Fibroblast of skin of left biceps (primary cell): ENCODE measurements at places on chromosomes 1 and 21.

DNA sequence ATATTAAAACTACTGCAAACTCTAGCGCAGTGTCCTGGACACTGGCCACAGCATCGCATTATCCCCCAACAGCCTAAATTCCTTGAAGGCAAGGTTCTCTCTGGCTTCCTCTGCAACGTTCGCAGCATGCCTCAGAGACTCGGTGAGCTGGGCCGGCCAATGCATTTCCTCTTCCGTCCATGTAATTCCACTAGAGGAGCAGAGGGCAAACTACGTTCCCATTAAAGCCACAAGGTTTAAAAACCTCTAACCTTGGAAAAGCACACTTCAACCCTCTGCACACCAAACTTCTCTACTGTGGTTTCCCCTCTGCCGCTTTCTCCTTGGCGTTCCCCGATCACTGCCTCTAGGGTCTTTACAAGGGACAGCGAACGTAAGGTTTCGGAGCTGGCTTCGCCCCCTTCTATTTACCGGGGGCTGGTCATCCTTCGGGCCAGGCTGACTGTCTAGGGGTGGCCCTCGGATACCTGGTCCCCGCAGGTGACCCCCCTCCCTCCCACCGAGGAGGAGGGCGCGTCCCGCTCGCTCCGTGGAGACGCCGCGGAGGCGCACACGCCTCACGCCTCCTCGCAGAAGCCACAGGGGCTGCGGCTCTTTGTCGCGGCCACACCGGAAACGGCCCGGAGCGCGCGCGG lies 456 bp upstream of the SMYD2 start:
- no peak for DNase-seq

DNA sequence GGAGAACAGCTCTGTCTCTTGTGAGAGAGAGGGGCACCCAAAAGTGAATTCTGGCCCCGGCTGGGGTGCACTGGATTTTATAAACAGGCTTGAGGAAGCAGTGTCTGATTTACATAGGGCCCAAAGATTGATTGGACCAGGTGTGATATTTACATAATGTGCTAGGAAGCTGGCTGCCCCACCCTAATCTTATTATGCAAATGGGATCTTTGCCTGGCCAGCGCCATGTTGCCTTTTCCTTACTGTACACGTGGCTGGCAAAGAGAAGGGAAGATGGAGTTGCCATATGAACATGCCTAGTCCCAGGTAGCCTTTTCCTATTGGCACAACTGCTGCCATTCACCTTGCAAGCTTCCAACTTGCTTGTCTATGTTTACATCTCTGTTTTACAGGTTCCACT lies 29.0 kb upstream of the CFHR4 start:
- no peak for DNase-seq

DNA sequence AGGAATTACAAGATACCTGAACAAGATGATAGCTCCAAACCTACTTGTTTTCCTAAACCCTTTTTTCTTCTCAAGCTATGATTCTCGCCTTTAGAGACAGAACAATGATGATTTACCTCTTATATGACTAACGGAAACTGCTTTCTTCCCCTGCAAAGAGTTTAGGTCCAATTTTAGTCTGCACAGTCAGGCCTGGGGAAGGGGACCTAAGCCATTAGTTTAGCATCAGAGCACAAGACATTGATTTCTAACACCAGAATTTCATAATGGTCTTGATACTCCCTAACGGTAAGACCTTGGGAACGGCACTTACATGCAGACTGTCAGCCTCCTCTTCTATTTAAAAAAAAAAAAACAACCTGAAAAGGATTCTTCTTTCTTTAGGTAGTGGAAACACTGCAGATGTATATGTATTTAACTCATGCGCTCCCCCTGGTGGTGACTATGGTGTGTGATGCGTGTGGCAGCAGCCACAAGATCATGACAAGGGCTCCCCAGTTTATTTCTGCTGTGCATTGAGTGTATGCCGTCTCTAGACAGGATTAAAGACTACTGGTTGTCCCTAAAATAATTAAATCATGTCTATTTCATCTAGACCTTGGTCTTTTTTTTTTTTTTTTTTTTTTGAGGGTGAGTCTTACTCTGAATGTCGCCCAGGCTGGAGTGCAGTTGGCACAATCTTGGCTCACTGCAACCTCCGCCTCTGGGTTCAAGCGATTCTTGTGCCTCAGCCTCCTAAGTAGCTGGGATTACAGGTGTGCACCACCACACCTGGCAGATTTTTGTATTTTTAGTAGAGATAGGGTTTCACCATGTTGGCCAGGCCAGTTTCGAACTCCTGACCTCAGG lies 37.3 kb upstream of the TMEM222 start:
- peak; percentile 20 for DNase-seq

DNA sequence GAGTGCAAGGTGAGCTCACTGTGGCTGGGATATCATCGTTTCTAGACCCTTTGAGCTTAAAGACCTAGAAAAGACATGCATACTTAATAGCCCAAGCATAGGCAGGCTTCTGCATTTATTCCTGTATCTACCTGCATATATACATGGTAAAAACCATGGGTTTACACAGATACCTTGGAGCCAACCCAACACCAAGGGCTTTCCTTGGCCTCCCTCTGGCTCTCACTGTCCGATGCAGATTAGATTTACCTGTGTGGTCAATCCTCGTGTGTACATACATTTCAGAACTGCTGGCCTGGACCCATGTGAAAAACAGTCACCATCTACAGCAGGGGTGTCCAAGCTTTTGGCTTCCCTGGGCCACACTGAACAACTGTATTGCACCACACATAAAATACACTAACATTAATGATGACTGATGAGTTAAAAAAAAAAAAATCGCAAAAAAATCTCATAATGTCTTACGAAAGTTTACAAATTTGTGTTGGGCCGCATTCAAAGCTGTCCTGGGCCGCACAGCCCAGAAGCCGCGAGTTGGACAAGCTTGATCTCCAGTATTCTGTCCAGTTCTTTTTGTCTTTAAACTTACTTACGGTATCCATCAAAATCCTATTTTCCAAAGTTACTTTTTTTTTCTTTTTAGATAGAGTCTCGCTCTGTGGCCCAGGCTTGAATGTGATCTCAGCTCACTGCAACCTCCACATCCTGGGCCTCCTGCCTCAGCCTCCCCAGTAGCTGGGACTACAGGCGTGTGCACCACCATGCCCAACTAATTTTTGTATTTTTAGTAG lies 43.5 kb downstream of the WDR4 start:
- no peak for DNase-seq

DNA sequence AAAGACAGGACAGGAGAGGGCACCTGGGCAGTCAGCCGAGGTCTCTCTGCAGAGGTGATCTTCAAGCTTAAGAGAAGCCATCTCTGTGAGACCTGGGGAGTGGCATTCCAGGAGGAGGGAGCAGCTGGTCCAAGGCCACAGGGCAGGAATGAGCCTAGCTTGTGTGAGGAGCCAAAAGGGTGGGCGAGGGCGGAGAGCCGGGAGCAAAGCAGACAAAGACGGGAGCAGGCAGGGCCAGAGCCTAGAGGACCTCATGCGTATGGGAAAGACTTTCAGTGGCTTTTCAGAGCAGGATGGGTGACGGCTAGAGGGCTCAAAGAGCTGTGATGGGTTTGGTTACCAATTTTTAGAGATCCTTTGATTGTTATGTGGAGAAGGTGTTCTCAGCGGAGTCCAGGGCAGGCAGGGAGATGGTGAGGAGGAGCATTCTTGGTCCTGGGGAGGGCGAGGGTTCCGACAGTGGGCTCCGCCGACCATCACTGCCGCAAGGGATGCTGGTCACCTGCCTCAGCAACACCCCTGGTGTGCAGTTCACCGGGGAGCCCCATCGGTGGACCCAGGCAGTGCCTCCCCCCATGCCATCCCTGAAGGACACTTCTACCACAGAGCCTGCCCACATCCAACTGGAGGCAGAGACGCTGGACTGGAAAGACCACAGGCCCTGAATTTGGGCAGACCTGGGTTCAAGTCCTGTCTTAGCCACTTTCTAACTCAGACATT lies 122.9 kb upstream of the IRF2BP2 start:
- DNase-seq: no peak
